ENCODE measurements at places on chromosomes 5 and 9. TPM values are rescaled to one million over a fixed set of nuclear protein-coding genes. Genes with fewer than 3 reads are reported as not detected.

IRX4 gene
- not detected for polyA plus RNA-seq

PITX1 gene
- polyA plus RNA-seq, result 5.9 TPM

CDC25C gene
- 13.2 TPM for polyA plus RNA-seq

RETREG1 gene
- 34.4 TPM for polyA plus RNA-seq

CCDC152 gene
- 0.25 TPM for polyA plus RNA-seq

PLPP7 gene
- polyA plus RNA-seq, result 8.3 TPM

SLC25A51 gene
- polyA plus RNA-seq, result 11.5 TPM

AQP7 gene
- polyA plus RNA-seq, result 0.66 TPM

PFN3 gene
- not detected for polyA plus RNA-seq

PCDHB14 gene
- polyA plus RNA-seq, result 1.8 TPM

FRRS1L gene
- polyA plus RNA-seq, result 7.0 TPM

SPOUT1 gene
- 47.5 TPM for polyA plus RNA-seq

C6 gene
- not detected for polyA plus RNA-seq
